Fibroblast of skin of right biceps (primary cell): ENCODE measurements at places on chromosomes 16 and 17.
A peak's percentile ranks its signal among the peaks of the same experiment; 100 is the strongest.

GRCh38 chr16:22035153-22035552 lies 27.2 kb downstream of the MOSMO start:
- DNase-seq = no peak

DNA sequence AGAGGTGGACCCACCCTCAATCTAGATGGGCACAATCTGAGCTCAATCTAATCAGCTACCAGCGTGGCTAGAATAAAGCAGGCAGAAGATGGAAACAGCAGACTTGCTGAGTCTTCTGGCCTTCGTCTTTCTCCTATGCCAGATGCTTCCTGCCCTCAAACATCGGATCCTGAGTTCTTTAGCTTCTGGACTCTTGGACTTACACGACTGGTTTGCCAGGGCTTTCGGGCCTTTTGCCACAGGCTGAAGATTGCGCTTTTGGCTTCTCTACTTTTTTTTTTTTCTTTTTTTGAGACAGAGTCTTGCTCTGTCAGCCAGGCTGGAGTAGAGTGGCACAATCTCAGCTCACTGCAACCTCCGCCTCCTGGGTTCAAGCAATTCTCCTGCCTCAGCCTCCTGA lies 65.1 kb downstream of the UTP18 start:
- no peak for DNase-seq

GRCh38 chr16:51151961-51152663 lies 1.0 kb upstream of the SALL1 start:
- peak; percentile 91 for DNase-seq

- no peak for DNase-seq
Measured at GRCh38 chr16:13049688-13050087, 148.3 kb downstream of the SHISA9 start.

GRCh38 chr17:61065263-61065773 lies 334.3 kb upstream of the TBX2 start:
- DNase-seq = peak; percentile 64

DNA sequence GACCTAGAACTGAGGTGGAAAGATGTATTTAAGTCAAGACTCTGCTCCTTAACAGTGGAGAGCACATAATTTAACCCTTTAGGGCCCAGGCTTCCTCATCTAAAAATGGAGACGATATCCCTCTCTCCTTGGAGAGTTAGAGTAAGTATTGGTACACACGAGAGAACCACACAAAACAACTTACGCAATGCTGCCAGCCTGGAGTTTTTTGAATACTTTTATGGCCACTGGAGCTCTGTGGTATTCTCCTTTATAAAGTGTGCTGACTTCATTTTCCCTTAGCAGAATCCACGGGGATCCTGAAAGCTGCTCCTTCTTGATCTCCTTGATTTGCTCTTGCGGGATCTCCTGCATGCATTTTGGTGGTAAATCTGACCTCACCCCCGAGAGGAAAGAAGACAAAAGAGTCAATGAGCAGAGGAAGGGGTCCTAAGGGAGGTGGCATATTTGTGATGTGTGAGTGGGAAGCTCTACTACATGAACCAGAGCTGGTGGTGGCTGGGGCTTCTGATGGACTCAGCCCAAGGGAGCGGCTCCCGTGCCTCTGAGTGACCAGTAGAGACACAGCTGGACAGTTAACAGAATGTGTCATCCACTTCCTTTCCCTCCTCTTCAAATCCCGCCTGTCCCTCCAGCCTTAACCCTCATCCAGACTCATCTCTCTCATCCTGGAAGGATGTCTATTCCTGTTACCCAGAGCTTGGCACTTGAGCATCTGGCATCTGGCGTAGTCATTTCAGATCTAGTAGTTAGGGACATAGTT lies 9.4 kb downstream of the MLKL start:
- no peak for DNase-seq

DNA sequence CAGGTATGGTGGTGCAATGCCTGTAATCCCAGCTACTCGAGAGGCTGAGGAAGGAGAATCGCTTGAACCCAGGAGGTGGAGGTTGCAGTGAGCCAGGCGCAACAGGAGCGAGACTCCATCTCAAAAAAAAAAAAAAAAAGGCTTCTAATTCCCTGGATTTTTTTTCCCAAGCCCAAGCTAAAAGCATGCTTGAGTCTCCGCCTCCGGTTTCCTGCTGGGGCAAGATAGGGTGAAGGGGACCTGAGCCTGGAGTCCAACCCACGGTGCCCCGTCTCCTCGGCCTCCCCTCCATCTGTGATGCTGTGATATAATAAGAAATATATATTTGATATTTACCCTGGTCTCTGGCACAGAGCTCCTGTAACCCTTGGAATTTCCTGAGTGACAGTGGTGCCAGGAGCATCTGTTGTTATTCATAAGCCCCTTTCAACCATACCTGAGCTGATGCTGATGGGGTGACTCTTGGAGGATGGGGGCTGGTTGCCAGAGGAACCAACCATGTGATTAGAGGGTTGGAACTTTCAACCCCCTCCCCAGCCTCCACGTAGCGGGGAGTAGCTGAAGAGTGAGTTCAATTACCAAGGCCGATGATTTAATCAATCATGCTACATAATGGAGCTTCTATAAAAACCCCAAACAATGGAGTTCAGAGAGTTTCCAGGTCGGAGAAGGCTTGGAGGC lies 12.8 kb upstream of the TNK1 start:
- no peak for DNase-seq

- no peak for DNase-seq
Measured at GRCh38 chr16:67426950-67427349, 4.0 kb upstream of the HSD11B2 start.

GRCh38 chr17:28470914-28471366 lies 2.5 kb upstream of the SLC13A2 start:
- DNase-seq = peak; percentile 24

- DNase-seq = no peak
Measured at GRCh38 chr17:60864708-60865005, 187.0 kb downstream of the BCAS3 start.

DNA sequence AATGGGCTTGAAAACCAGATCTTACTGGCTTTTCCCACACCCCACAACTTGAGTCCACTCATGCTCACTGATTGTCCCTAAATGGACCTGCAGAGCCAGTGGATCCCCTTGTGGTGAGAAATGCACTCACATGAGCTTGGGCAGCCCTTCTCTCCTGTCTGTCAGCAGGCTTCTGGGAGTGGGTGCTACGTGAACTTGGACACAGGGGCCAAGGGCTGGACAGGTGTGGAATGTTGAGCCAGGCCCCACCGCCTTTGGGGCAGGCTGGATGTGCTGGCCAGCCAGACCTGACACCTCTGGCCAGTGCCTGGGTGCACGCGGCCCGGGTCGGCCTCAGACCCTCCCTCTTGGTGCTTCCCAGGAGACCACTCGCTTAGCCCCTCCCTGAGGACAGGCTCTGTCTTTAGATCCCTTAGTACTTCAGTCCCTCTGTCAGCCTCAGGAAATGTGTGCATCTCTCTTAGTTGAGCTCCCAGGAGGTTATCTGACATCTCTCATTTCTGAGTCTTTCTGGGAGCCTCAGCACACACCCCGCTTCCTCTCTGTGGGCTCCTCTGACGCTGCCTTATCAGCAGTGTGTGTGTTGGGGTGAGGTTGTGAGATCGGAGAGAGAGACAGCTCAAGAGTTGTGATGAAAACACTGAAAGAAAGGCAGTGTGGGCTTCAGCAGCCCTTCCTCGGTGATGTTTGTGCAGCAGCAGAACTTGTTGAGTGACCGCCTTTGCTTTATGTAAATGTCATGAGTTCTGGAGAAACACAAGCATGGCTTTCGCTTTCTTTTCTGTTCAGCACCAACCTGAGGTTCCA lies 117.0 kb downstream of the RAB11FIP4 start:
- DNase-seq = no peak

DNA sequence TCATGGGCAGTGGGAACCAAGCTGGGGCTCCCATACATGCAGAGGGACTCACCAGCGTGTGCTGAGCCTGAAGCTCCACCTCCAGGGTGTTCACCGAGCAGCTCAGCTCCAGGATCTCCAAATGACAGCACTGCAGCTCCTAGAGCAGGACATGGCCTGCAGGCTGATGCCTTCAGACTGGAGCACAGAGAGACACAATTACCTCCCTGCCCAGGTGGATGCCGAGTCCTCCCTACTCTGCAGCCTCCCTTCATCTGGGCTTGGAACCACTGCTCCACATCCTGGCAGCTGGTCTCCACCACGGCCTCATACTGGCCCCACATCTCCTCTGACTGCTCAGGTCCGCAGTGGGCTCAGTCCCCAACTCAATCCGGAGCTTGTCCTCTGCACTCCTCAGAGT lies 8.2 kb upstream of the KRT38 start:
- no peak for DNase-seq

DNA sequence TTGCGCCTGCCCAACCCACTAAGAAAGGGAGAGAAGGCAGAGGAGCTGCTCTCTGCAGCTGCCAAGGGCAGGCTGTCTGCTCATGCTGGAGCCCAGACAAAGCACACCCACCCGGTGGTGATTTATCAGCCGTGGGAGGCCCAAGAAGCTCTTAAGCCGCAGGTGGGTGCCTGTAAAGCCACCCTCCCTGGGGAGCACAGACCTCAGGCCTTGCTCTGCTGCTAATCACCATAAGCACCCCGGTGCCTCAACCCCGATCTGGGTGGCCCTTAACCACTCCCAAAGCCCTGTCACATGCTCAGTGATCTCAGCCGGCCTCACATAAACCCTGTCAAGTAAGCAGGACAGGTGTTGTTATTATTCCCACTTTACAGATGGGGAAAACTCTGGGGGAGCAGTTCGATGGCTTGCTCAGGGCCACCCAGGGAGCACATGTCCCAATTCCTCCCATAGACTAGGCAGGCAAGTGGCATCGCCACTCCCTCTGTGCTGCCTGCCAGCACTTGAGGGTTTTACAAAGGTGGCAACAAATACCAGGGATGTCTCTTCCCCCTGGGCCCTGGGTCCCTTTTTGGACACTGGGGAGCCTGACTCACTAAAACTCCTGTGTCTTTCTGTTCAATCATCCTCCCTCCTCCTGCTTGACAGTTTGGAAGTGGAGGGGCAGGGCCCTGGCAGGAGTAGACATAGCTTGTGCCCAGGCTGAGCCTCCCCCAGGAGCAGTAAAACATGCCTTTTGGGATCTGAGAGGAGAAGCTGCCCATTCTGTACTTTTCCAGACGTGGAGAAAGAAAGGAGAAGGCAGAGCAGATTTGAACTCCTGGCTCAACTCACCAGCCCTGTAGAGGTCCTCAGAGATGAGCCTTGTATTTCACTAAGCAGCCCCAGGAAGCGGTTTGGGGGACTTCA lies 299.3 kb downstream of the SOX9 start:
- no peak for DNase-seq

GRCh38 chr16:13055480-13055879 lies 154.1 kb downstream of the SHISA9 start:
- DNase-seq = no peak

GRCh38 chr17:78230996-78231935 lies at the start of gene TMEM235:
TSS of gene TMEM235 (plus strand) at chr17:78231631. CDS start at chr17:78232024, 393 bp downstream.
- no peak for DNase-seq

- DNase-seq = peak; percentile 44
Measured at GRCh38 chr16:54935266-54935968, 4.8 kb downstream of the IRX5 start.

- no peak for DNase-seq
Measured at GRCh38 chr17:18323007-18323406, 7.9 kb downstream of the SMCR8 start.

DNA sequence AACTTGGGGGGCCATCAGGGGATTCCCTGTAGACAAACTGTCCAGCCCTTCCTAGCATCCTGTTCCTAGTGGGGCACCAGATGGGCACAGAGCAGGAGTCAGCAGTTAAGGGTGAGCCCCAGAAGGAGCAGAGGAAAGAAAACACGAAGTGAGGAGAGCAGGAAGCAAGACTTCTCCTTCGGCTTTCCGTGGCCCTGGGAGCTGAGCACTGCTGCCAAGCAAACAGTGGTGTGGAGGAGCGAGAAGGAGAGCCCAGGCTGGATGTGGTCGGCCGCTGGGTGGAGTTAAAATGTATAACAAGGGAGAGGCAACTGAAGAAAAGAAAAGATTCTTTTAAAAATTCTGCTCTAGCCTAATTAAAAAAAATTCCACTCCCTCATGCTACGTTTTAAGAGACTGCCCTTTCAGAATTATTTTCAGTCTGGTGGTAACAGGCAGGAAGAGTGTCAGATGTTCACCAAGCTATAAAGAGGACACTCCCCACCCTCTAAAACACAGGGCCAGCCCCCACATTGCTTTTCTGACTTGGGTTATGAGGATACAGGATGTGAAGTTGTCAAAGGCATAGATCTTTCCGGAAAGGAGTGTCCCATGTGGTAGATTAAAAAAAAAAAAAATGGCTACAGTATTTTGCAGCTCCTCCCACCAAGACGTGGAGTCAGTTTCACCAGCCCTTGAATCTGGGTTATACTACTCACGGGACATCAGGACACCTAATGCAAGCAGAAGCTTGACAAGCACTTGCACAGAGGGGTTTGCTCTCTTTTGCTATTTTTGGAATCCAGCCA lies 74.9 kb upstream of the ZFHX3 start:
- DNase-seq = peak; percentile 17

DNA sequence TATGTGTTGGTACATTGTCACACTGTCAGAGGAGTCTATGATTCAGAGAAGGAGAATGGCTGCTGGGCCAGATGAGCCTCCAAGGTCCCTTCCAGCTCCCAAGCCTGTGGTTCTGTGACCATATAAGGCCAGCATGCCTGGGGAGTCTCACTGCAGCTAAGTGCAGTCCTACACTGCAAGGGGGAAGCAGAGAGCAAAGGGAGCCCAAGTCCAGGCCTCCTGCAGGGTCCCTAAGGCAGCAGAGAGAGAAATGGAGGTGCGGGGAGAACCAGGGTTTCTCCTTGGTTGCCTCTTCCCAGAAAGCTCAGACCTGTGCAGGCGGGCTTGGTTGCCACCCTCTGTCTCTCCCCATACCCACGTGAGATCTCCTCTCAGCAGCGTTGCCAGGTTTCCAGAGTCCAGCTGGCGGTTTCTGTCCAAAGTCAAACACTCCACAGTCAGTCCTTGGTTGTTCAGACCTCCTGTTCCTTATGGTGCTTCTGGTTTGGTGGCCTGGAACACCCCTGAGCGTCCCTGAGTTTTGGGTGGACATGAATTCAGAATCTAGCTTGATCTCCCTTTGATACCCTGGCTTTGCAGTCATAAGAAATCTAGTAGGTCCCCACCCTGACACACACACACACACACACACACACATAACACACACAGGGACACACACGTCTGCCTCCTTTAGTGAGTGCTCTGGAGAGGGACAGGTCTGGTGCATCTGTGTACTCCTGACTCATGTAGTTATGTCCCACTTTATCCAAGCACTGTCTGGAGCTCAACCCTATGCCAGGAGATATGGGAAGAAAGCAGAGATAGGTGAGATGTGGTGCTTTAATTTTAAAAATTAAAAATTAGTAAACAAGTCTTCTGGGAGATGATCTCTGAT lies 78.8 kb downstream of the GNAO1 start:
- DNase-seq = peak; percentile 99

- DNase-seq = peak; percentile 3
Measured at GRCh38 chr16:55773859-55774549, 58.9 kb downstream of the CES1 start.

- peak; percentile 37 for DNase-seq
Measured at GRCh38 chr16:56424791-56425438, 430 bp downstream of the AMFR start.

DNA sequence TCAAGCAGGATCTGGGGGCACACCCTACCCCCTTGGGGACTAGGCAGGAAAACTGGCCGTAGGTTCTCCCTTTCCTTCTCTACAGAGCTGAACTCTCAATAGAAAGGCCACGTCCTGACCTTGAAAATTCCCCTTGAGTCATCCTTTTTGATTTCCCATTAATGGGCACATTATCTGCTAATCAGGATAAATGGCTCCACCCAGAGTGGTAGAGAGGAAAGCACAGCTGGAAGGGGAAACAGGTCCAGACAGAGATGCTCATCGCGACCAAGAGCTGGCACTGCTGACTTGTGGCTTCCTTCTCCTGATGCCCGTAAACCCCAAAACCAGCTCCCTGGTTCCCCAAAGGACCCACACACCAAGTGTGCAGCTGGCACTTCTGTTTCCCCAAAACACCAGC lies 206.5 kb upstream of the CDH5 start:
- peak; percentile 40 for DNase-seq

GRCh38 chr16:11316331-11317015 lies 28.8 kb upstream of the RMI2 start:
- DNase-seq = peak; percentile 43
